ENCODE measurements at places on chromosomes 1 and 21.

DNA sequence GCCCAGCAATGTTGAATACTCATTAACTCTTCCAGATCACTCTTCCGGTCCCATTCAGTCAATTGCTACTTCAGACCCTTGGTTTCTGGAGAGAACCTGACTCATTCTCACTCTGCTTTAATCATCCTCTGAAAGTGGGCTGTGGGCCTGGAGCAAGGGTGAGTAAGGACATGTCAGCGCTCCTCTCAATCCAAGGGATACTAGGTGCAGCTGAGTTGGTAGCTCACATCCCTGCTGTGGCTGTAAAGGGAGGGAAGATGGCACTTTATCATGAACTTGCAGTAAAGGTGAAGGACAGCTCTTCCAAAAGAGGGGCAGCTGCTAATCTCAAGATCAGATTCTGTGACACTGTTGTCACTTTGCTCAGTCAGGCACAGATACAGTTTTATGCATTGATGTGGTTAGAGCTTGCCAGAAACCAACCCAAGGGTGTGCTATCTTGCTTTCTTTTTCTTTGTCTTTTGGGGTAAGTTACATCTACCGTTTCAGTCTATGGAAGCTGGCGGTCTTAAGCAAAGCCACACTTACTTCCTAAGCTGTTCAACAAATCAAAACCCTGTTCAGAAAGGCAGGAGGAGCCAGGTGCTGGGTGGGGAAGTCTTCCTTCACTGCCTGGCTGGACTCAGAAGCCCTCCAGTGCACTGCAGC, 26.5 kb upstream of the NTPCR start:
- peak; percentile 43 for DNase-seq

DNA sequence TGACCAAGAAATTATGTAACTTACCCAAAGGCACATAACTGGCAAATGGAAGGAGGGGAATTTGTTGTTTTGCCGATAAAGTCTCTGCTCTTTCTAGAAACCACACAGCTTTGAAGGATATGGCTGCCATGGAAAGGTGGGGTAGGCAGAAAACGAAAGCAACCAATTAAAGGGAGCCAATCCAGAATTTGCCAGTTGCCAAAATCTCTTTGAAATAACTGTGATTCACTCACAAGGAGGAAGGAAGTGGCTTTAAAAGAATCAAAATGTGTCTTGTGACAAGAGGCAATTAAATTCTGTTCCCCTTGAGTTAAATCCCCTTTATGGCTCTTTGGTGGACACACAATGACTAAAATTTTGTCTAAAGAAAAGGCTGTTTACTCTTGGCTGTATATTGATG, 61.2 kb upstream of the CCDC190 start:
- no peak for DNase-seq

DNA sequence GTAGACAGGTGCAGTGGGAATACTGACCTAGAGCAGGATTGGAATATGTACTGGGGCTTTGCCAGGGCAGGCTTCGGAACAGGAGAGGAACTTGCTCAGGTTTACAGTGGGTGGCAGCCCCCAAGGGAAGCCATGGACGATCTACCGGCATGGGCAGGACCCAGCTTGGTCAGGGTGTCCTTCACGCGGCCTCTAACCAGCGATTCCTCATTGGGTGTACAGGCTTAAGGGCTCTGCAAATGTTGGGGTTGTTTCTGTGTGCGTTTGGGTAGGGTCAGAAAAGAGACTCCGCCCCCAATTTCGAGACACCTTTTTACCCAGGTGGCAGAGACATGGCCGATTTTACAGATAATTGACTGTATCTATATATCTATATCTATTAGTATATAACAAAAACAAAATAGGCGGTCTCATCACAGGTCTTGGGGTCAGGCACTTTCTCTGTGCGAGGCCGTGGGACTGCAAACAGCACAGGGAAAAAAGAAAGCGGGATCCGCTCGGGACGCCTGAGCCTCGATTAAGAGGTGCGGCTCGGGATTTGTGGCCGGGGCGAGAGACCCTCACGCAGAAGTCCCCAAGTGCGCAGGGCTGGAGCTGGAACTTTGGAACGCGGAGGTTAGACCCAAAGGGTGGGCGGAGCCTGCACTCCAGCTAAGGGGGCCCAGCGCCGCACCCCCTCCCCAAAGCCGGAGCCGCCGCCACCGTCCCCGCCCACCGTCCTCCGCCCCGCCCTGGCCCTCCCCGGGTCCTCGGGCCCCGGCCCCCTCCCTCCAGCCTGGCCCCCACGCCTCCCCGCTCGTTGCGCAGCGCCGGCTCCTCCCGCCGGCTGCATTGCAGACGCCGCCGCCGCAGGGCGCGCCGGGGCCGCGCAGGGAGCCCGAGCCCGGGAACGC, 67.5 kb upstream of the VAMP3 start:
- no peak for DNase-seq

DNA sequence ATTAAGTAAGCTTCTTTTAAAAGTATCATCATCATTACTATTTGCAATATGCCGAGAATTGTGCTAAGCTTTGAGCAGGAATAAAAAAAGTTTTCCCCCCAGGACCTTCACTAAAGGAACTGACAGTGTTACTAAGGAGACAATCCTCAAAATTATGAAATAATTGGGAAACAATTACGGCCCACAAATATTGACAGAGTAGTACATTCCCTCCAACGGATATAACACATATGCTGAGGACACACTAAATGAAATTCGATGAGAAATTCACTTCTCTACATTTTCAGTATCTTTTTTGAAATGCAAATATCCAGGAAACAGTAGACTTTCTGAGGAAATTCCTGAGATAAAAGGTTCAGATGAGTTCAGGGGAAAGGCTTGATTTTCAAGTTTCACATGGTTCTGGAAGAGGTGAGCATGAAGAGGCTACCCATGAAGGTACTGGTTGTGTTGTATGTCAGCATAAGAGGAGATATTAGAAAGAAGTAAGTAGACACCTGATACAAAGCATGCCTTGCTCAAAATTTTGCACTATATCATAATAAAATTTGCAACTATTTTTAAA, 171.2 kb upstream of the NR5A2 start:
- no peak for DNase-seq

DNA sequence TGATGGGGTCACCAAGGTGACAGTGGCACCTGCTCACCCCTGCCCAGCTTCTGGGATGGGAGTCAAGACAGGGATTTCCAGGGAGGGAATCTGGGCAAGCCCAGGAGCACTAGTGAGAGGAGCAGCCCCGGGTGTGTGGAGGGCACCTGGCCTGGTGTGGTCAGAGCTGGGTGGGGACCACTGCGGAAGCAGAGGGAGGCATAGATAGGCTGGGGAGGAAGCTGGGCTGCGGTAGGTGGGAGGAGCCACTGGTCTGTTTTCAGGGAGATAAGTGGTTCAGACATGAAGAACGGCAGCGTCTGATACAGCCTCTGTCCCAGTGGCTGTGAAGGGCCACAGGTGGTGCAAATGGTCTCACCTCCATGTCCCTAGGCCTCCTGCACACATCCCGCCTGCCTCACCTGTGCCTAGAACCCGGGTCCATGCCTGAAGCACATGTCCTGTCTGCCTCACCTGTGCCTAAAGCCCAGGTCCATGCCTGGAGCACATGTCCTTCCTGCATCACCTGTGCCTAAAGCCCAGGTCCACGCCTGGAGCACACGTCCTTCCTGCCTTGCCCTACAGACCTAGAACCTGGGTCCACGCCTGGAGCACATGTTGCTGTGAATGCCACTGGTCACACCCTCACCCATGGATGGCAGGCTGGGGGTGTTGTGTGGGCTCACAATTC, 325.9 kb upstream of the AJAP1 start:
- no peak for DNase-seq

DNA sequence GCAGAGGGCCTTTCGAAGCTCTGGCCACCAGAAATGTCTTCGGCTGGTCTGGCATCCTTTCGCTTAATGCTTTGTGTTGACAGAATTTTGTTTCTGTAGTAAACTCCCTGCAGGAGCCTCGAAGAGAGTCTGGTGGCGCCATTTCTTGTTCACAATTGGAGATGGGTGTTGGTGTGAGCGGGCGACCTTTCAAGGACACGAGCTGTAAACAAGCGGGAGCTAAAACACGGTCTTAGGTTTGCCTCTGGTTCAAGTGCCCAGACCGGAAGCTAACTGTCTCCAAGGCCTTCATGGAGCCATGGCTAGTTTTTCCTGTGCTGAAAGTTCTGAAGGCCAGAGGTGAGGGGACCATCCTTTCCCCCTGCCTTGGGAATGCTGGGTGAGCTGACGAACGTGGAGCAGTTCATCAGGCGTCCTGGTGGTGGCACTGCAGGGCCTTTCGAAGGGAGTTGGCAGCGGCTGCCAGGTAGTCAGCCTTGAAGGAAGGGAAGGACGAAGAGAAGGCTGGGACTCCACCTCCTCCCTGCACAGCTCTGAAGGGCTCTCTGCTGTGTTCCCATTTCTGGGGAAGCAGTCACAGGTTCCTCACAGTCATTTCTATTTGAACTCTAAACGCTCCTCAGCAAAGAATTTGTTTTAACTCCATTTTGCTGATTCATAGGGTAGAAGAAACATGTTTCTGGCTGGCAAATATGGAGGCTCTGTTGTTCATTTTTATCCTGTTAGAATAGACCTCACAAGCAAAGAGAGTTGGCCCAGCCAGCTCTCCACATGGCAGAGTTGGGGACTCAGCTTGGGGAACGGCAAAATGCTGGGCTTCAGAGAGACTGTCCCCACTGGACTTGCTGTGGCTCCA, 35.2 kb downstream of the URB2 start:
- DNase-seq, result peak; percentile 62

DNA sequence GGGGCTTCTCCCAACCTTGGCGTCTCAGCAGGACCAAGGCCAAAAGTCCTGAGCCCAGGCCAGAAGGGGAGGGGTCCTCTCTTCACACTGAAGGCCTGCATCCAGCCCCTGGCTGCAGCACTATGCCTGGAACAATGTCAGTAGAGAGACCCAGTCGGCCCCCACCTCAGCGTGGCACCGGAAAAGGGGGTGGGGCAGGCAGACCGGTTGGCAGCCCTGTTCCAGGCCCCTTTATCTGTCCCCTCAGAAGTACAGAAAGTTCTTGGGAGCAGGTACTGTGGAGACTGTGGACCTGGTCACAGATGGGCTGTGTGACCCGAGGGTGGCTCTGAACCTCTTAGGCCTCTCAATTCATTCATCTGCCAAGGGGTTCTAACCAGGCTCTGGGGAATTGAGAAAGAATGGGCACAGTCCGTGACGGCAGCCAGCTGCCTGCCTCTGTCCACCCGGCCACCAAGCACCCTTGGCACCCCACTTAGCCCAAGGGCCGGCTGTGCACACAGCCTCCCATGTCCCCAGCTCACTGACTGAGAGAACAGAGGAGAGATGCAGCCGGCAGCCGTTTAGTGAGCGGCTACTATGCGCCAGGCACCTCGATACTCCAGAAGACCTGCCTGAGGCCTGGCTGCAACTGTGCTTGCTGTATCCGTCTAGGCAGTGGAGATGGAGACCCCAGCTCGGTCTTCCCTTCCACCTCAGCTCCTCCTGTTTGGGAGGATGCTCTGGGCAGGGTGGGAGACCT, 23.9 kb downstream of the RUNX3 start:
- DNase-seq, result no peak

DNA sequence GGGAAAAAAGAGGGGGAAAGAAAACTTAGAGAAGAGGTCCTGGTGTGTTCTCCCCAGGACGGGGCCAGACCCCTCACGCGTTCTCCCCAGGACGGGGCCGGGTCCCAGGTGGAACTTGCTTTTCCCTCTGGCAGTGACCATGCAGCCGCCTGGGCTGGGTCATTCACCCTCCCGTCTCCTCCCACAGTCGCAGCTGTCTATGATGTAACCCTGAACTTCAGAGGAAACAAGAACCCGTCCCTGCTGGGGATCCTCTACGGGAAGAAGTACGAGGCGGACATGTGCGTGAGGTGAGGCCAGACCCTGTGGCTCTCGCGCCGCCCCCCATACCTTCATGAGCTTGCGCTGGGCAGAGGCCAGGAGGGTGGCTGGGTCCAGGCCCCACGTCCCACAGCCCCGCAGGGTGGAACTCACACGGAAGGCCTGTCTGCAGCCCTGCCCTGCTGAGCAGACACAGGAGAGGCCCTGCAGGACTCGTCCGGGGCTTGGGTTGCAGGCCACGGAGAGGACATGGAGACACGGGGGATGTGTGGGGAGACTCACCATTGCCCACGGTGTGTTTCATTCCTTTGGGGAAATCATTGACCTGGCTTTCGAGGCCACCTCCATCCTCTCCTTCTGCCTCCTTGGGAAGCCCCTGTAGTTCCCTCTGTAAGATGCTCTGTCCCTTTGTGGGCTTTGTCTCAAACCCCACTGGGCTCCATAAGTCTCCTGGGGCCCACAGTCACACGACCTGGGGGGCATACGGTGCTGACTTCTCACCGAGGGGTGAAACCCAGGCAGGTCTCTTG, 40.7 kb upstream of the TRAPPC10 start:
- no peak for DNase-seq

- peak; percentile 19 for DNase-seq
Observed at GRCh38 chr21:42237577-42237976, 18.6 kb downstream of the ABCG1 start.

GRCh38 chr21:24832961-24833360, 774.3 kb downstream of the MRPL39 start:
- DNase-seq, result no peak

DNA sequence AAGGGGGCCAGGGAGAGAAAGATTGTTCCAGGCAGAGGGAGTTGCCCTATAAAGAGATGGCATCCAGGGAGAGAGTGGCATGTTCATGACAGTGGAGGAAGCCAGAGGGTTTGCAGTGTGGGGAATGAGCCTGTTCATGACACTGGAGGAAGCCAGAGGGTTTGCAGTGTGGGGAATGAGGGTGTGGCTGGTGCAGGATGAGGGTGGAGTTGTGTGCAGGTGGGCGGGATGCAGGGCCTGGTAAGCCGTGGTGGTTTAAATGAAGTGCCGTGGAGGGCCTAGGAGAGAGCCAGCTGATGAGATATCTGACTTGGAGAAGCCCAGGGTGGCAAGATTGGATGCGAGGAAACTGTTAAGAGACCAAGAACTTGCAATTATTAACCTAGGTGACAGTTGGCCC, 131.8 kb downstream of the CAMTA1 start:
- no peak for DNase-seq

DNA sequence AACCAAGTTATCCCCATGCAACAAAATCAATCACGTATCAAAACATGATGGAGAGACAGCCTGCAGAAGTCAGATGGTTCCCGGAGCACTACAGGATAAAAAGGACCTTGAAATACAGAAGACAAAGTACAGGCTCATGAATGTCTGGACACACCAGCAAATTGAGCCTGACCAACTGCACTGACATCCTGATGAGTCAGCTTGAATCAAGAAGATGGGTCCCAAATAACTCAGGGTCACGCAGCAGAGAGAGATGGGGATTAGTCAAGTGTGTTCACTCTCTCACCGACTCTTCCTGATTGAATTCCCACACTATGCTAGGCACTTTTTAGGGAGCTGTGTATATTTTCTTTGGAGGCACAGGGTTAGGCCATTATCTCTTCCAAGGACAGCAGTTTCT, 71.1 kb upstream of the DIRAS3 start:
- DNase-seq, result no peak

GRCh38 chr1:118920124-118920717, 67.9 kb downstream of the TBX15 start:
- no peak for DNase-seq

- no peak for DNase-seq
Observed at GRCh38 chr1:5756434-5757186, 235.6 kb downstream of the NPHP4 start.
